HS-27A (cell line): ENCODE measurements at places on chromosomes 2 and 18.

DNA sequence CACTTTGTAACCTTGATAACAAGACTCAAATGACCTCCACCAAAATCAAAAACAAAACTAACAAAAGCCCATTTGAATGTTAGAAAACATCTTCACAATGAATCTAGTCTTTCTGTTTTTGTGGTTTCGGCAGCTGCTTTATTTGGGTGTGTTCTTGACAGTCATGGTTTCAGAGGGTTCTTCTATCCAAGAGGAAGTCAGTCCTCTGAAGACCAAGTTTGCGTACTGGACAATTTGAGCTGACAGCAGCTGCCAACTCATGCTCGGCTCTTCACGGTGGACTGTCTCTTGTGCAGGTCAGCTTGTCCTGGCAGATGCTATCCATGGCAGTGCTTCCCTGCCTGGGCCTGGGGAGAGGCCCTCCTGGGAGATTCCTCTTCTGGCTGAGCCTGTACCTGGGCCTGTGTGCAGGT, 91.0 kb downstream of the TMEM17 start:
- no peak for DNase-seq

DNA sequence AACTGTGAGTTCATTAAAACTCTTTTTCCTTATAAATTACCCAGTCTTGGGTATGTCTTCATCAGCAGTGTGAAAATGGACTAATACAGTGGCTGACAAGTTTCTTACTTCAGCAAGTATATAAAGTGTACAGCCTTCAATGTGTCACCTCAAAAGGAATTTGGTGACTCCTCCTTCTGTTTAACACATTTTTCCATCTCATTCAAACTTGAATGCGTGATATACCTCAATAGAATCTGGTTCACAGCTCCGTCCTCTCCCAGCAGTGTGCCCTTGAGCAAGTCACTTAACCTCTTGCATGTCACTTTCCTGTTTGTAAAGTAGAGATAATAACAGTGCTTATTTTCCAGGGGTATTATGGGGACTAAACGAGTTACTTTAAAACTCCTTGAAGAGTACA, 159.6 kb downstream of the CCBE1 start:
- no peak for DNase-seq

- DNase-seq: no peak
Measured at GRCh38 chr2:156745619-156746018, 309.4 kb downstream of the GPD2 start.

DNA sequence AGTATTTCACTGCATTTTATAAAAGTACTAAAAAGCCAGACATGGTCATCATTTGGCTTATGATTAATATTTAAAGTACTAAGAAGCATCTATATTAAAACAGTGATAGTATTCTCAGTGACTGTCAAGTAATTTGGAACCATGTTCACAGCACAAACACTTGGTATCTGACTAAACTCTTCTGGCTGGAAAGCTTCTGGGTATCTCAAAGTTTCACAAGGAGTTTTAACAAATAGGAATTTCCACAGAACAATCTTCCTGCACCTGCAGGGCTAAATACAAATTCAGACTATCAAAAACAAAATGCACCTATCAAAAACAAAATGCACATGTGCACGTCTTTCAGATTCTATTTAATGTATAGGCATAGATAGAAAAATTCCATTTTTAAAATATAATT, 158.8 kb downstream of the L3MBTL4 start:
- no peak for DNase-seq

GRCh38 chr2:231063347-231063746, 6.7 kb downstream of the PSMD1 start:
- DNase-seq: no peak

DNA sequence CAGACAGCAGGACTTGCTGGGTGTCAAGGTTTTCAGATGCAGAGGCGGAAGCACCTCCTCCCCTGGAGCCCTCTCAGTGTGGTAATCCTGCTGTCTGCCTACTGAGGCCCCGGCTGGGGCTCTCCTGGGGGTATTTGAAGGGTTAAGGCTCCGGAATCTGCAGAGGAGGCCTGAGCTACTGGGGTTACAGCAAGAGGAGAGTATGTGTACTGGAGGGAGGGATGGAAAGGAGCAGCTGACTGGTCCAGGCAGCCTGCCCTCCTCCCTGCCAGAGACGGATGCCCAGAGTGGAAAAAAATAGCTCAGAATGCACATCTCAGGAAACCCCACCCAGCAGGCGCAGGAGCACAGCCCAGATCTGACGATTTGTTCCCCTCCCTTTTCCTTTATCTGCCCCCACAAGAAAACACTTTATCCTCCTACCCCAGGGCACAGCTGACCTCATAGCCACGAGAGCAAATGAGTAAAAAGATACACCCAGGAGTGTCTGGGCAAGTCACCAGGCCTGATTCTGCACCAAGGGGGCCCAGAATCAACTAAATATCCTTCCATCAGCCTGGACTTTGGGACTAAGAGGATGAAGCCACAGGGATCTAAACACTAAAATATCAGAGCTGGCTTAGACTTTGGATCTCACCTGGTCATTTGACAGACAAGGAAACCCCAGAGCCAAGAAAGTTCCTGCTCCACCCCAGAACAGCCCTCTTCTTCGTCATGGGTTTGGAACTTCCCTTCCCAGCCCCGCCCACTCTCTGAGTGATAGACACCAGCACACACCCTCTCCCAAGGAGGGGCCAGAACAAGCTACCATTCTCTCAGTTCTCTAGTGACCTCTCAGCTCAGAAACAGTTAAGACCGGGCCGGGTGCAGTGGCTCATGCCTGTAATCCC, 5.5 kb downstream of the TMBIM1 start:
- DNase-seq: peak; percentile 75

DNA sequence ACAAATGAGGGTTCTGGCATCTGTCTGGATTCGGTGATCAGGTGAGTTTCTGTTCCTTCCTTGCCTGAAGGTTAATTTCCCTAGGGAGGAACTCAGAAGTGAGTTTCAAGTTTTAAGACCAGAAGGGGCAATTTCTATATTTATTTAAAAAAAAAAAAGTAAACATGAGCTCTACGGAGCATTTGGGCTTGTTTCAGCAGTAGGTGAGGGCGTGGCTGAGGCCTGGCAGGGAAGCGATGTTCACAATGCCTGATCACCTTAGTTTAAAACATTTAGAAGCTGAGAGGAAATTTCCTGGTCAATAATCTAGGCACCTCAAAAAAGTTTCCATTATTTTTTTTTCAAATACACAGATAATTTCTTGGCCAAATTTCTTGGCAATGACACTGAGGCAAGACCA, 629.1 kb downstream of the DPP10 start:
- DNase-seq: no peak

- no peak for DNase-seq
Measured at GRCh38 chr2:112047537-112048235, 7.4 kb upstream of the TMEM87B start.
